Activated CD4-positive, CD25-positive, alpha-beta regulatory T cell treated with anti-CD3 and anti-CD28 coated beads, Interleukin-2, amount 50 U/mL, for 24 hours (primary cell): ENCODE measurements at places on chromosomes 2 and 18.
A peak's percentile ranks its signal among the peaks of the same experiment; 100 is the strongest.

GRCh38 chr2:157936406-157936805, 60.3 kb upstream of the ACVR1 start:
- ATAC-seq = no peak

DNA sequence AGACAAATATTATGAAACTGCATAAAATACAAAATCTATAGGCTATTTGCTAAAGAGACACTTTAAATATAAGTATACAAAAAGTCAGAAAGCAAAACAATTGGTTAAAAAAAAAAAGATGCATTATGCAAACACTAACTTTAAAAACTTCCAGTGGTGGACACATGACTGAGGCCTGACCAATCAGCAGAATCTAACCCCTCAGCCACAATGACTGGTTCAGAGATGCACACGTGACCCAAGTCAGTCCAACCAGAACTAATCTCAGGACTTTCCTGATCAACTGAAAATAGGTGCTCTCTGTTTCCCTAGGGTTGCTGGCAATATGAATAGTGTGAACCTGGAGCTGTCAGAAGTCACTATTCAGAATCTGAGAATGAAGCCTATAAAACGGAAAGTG, 22.7 kb downstream of the DNER start:
- no peak for ATAC-seq

DNA sequence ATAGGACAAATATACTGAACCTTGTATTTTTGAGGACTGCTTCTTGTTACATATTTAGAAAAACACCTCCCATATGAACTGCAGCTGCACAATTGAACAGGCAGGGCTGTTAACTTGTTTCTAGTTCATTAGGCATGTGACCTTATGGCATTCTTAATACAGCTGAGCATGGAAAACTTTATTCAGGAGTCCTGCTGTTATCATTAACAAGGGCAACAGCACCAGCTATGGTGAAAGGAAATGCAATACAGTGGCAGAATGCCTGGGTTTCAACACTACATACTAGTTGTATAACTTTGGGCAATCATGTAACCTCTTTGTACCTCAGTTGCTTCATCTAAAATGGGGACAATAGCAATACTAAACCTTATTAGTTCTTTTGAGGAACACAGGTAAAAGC, 71.8 kb downstream of the GDF7 start:
- ATAC-seq = no peak

- ATAC-seq = peak; percentile 94
These were observed at the start of gene EIF2AK2 for GRCh38 chr2:37156857-37157714. Gene EIF2AK2, minus strand, starts transcription at chr2:37156980. Its CDS starts 9,174 bp downstream, at chr2:37147806.

- no peak for ATAC-seq
These were observed 101.6 kb upstream of the COL5A2 start for GRCh38 chr2:189281201-189281600.

DNA sequence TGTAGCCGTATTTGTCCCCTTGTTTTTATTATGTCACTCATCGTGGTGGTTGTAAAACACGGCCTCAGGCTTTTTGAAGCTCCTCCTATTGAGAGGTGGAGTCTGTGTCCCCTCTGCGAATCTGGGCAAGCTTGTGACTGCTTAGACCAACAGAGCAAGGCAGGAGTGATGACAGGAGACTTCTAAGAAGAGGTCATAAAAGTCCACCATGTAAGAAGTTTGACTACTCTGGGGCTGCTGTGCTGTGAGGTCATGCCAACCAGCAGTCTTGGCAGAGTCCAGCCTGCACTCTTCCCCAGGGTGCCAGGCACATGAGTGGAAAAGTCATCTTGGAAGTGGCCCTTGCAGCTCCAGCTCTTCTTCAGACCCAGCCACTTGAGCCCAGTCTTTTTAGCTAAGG, 83.8 kb upstream of the SPTBN1 start:
- ATAC-seq = no peak

GRCh38 chr2:214648520-214648919, 161.0 kb downstream of the BARD1 start:
- no peak for ATAC-seq

DNA sequence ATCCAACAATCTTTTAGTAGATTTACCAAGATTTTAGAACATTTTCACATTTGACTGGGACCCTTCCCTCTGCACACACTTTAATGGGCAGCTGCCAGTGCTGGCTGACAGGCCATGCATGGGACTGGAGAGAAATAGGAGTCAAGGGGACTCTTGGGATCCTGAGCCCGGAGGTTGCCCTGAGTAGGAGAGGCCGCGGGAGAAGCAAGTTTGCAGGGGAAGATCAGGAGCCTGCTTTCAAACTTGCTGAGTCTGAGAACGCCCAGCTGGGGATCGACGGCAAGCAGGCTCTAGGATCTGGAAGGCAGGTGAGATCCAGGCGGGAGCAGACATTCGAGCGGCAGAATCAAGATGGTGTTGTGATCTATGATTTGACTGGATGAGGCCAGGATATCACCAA, 186.1 kb downstream of the HDAC4 start:
- ATAC-seq = no peak

GRCh38 chr18:35458677-35459441, 38.9 kb downstream of the INO80C start:
- ATAC-seq = no peak

DNA sequence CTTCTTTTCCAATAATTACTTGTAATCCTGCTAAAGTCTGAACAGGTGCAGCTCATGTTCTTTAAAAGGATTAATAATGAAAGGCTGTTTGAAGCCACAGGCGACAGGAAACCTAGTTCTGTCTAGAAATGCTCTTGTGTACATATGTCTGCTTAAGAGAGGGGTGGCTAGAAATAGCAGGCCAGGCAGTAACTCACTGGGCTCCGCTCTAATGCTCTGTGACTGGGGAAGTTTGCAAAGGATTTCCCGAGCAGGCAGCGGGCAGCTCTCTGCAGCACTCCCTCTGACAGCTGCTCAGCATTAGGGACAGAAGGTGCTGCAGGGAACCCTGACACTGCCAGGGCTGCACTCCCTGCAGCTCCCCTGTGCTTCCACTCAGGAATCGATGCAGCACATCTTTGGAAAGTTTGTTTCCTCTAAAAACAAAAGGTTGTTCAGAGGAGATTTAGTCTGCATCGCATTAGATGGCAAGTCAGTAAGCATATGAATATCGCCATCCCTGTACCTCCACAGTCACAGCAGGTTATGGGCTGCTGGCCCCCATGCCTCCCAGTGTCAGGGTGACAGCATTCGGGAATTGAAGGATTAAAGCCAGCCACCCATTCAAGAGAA, 33.1 kb upstream of the TTC39C start:
- peak; percentile 36 for ATAC-seq

- peak; percentile 54 for ATAC-seq
These were observed 125.0 kb upstream of the WDSUB1 start for GRCh38 chr2:159411460-159411859.

DNA sequence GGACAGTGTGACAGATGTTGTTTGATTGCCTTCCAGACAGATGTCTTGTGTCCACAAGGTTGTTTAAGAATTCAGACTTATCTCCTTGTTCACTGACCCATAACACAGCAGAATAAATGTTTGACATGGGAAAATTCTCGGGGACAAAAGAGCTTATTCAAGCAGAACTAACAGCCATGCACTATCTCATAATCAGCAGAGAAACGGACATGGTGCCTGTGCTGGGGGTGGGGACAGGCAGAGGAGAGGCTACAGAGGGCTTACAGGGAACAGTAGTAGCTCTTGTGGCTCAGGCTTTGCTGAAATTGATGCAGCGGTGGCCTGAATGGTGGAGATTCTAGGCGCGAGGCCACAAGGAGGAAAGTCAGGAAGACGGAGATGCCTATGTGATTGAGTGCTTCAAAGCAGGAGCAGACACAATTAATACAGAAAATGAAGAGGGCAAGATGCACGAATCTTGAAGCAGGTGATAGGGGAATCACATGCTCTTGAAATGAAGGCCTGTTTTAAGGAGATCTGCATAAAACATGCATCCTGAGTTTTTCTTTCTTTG, 62.0 kb upstream of the CAB39 start:
- ATAC-seq = no peak

GRCh38 chr18:59708988-59709387, 11.8 kb upstream of the CCBE1 start:
- no peak for ATAC-seq
